ENCODE measurements at places on chromosomes 7 and 10. TPM values are rescaled to one million over a fixed set of nuclear protein-coding genes. Genes with fewer than 3 reads are reported as not detected.

The FAM25C gene
- total RNA-seq: not detected

The TWIST1 gene
- total RNA-seq: not detected

The MYL10 gene
- total RNA-seq: not detected

DNA sequence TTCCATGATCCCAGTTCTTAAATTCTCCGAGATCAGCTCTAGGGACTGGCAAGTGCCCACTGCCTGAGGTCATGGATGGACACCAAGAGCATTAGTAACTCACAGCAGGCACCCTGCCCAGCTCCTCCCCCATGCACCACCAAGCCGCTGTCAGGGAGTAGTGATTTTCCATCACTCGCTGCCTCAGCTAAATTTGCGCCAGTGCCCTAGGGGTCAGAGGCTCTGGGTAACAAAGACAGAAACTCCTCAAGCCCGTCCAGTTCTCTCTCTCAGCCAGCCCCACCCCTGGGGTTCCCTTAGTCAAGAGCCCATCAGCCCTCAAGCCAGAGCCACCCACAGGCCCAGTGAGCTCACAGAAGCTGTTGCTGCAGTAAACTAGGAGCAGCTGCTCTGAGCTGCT, 30.0 kb downstream of the PAX2 start:
- DNase-seq: no peak

GRCh38 chr10:102342458-102342857, 53.0 kb upstream of the NFKB2 start:
- no peak for DNase-seq

- no peak for DNase-seq
Observed at GRCh38 chr7:117942780-117943179, 69.5 kb upstream of the CTTNBP2 start.

DNA sequence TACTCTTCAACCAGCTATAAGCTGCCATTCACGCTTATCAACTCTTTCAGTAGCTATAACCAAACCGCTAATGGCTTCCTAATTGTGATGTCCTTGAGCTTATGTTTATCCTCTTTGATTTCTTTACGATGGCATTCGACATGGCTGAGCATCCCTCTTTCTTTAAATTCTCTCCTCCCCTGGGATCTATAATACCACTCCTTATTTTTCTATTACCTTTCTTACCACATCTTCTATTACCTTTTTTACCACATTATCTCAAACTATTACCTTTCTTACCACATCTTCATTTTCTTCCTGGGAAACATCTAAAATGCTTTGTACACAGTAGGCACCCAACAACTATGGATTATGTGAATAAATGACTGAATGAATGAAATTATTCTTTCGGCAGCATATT, 13.1 kb downstream of the ZCWPW1 start:
- no peak for DNase-seq

DNA sequence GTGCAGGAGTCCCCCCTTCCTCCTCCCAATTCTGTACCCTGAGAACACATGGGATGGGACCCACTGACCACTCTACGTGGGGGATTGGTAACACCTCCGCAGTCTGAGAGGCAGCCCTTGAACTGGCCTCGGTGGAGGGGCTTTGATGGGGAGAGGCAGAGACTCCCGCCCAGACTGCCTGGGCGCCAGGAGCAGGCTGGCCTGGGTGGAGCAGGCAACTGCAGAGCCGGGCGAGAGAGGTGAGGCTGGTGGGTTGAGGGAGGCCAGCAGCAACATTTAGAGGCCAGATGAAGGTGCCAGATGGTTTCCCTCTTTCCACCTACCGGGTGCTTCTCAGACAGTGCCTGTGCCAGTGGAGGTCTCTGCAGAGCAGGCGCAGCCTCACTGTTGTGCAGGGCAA, 30.7 kb upstream of the ZNF467 start:
- no peak for DNase-seq

DNA sequence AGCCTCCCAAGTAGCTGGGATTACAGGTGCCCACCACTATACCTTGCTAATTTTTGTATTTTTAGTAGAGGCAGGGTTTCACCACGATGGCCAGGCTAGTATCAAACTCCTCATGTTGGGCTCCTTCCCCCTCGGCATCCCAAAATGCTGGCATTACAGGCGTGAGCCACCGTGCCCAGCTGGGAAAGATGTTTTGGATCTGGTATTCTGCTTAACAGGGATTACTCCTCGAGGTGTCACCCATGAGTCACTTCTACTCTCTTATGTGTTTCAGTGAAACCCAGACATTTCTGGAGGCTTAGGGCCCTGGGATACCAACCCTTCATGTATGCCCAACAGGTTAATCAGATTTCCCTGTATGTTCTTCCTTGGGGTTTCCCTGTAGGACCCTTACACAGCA, 11.8 kb upstream of the OPN4 start:
- DNase-seq: no peak

DNA sequence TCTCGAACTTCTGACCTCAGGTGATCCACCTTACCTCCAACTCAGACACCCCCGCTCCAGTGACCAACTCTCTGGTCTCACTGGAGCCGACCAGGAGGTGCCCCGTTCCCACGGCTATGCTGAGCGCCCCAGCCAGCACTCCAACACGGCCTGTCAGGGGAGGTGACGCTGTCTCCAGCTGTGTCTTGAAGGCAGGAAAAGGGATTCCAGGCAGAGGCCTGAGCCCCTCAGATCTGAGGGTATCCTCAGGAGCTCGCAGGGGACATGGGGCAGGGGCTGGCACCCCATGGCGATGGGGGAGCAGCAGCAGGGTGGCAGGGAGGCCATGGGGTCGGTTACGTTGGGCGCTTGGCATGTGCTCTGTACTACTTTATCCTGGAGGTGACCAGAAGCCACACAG, 94.3 kb upstream of the RHEB start:
- DNase-seq: no peak
